ENCODE measurements at places on chromosomes 16 and 17.

DNA sequence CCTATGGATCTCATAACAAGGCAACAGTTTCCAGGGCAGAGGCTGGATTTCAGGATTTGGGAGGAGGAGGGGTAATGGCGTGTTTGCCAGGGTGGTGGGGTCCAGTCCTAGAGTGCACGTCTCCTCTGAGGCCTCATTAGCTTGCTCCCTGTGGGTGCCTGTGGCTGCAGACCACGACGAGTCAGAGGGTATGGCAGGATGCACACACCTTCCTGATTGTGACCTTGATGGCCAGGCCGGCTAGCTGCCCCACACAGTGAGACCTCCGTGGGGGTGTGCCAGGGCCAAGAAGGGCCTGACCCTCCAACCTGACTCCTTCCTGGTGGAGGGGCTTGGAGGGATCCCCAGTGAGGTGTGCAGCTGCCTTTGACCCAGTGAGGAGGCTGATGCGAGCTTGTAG lies 4.0 kb upstream of the SMTNL2 start:
- DNase-seq = no peak

DNA sequence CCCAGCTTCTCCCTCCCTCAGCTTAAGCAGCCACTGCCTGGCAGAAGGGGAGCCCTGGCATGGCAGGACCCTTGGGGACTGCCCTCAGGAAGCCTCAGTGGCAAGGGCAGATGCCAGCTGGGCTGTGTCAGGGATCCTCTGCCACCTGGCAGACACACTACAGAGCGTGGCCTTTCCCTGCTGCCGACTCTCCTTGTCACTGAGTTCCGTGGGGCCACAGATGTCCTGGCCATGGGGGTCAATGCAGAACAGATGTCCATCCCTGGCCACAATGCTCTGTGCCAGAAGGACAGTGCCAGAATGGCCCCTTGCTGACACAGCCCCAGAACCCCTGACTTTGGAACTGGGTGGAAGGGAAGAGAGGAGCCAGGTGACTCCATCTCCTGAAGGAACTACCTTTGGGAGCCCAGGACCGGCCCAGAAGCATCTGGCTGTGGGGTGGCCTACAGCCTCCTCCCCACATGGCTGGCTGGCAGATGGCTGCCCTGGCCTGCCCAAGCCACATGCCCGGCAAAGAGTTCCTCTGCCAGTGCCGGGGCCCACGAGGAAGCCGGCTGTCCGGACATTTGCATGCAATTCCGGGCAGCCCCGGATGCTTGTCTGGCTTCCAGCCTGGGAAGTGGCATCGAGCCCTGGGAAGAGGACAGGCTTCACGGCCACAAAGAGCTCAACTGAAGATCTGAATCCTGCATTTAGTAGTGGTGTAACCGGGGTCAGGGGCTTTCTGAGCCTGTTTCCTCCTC lies 24.1 kb downstream of the NPTX1 start:
- no peak for DNase-seq

- DNase-seq = no peak
Measured at GRCh38 chr17:79135628-79136405, 61.2 kb downstream of the ENGASE start.

GRCh38 chr16:24847358-24847664 lies 1.5 kb downstream of the SLC5A11 start:
- DNase-seq = no peak

GRCh38 chr16:51907680-51908079 lies 639.3 kb downstream of the TOX3 start:
- DNase-seq = no peak

- no peak for DNase-seq
Measured at GRCh38 chr16:55562936-55563335, 3.5 kb upstream of the CAPNS2 start.

DNA sequence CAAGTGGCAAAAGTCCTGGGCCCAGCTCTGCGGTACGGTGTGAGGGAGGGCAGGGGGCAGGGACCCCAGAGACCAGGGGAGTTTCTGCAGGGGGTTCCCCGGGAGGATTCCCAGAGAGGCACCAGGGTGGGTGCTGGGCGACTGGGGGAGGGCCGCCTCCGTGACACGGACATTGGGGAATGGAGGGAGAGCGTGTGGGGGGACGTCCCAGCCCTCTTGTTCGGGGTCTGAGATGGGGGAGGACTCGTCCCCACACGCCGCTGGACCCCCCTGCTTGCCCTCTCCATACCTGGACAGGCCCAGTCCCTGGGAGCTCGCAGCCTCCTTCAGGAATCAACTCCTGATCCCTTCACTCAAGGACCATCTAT lies 26.3 kb upstream of the C1QTNF8 start:
- no peak for DNase-seq

GRCh38 chr17:14831491-14831890 lies 433.6 kb downstream of the PMP22 start:
- DNase-seq = no peak

GRCh38 chr16:14632693-14633569 lies at the start of gene BFAR:
Gene BFAR (plus strand): TSS chr16:14632951. CDS start chr16:14644347, 11,396 bp downstream.
- peak; percentile 97 for DNase-seq

- DNase-seq = peak; percentile 76
Measured at GRCh38 chr17:75078284-75079022, 9.3 kb upstream of the SLC16A5 start.

- DNase-seq = no peak
Measured at GRCh38 chr17:902463-902862, 77.1 kb downstream of the NXN start.

GRCh38 chr16:68364561-68364998 lies 53.8 kb downstream of the PRMT7 start:
- DNase-seq = no peak

DNA sequence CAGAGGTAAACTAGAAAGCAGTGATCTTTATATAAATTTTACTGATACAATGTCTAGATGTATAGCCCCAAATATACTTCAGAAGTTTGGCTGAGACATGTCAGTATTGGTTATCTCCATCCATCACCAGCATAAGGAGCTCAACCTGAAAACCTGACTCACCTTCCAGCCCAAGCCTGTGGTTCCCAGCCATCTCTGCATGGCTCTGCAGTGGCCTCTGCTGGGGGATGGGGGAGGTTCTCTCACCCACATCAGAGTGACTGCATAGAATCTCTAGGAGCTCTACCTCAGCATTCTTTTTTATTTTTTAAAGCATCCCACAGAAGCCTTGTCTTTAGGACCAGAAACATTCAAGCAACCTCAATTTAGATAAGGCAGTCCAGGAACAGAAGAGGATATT lies 27.3 kb downstream of the USP7 start:
- DNase-seq = peak; percentile 70

DNA sequence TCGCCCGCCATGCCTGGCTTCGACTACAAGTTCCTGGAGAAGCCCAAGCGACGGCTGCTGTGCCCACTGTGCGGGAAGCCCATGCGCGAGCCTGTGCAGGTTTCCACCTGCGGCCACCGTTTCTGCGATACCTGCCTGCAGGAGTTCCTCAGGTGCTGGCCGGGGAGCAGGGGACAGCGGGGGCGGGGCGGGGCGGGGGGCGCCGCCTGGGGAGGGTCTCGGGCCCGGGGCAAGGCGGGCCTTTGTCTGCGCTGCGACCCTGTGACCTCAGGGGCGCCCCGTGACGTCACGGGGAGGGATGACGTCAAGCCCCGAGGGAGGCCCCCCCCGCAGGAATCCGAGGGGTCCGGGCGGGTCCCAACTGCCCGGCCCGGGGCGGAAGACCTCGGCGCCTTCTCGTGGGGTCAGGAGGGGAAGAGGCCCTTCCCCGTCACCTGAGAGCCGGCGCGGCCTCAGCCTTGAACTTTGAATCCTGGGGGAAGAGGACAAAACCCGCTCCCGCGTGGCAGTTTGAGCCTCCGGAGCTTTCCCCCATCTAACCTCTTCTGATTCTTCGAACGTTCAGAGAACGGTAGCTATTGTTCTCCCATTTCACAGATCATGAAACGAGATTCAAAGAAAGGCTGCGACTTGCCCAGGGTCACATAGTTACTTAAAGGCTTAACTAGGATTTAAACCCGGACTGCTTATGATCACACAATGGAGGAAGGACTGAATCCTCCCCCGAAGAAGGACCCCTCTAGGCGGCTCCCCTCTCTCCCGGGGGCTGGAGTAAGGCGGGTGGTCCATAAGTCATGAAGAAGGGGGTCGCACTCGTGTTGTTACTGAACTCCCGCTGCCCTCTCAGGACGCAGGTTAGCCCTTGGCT lies 527 bp downstream of the TRAF4 start:
- no peak for DNase-seq

DNA sequence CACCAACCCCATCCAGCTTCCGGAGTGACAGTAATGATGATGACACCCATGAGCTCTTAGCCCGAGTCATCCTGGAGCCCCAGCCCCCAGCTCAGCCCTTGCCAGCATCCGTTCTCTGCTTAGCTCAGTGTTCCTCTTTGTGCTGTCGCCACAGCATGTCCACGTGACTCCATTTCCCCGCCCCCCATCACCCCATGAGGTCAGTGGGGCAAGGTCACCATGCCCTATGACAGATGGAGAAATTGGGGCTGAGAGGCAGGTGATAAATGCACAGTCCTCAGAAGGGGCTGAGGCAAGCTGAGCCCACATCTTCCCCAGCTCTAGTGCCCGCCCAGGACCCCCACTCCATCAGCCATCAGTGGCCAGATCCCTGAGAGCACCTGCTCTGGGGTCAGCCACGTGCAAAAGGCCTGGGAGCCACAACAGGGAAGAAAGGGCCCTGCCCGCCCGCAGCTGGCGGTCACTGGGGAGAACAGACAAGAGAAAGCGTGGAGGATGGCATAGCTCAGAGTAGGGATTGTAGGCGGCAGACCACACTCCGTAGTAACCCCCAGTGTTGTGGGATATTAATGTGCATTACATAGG lies 17.1 kb downstream of the ITGB4 start:
- no peak for DNase-seq

DNA sequence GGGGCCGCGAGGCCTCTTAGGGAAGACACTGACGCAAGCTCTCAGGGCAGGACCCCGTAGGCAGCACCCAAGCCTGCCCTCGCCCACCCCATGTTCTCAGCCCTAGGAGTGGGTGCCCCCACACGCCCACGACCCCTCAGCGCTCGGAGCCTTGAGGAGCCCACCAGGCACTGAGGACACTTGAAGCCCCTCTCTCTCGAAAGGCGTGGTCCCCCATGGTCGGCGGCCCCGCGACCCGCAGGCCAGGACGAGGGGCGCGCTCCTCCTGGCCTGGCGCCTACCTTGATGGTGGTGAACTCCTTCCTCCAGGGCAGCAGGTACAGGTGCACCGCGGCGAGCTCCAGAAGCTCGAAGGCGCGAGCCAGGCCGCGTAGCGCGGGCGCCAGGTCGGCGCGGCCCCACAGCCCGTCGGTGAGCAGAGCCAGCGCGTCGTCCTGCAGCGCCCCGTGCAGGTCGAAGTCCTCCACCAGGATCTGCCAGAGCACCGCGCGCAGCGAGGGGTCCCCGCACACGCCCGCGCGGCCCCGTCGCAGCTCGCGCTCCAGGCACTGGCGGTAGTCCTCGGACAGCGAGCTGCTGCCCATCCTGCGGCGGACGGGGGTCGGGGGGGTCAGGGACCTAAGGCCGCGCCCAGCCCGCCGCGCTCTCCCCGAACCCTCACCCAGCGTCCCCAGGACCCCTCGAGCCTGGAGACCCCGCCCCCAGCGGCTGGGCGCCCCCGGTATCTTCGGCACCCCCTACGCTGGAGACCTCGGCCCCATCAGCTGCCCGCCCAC lies 668 bp downstream of the SPATA2L start:
- DNase-seq = peak; percentile 91

DNA sequence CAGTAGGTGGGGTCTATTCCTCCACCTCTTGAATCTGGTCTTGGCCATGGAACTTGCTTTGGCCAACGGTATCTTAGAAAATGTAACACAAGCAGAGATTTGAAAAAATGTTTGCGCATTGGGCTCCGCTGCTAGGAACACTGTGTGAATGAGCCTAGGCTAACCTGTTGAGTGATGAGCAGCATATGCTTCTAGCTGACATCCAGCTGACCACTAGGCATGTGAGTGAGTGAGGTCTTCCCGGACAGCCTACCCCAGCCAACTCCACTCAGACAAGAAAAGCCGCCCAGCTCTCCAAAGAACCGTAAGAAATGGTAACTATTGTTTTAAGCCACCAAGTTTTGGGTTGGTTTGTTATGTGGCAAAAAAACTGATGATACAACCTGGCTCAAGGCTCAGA lies 31.4 kb upstream of the BCO1 start:
- DNase-seq = no peak

GRCh38 chr17:64198331-64199090 lies 64.5 kb downstream of the TEX2 start:
- no peak for DNase-seq

GRCh38 chr16:54897930-54898329 lies 32.7 kb upstream of the IRX5 start:
- DNase-seq = no peak

- DNase-seq = no peak
Measured at GRCh38 chr16:628321-629061, 2.3 kb upstream of the WFIKKN1 start.

GRCh38 chr17:19317359-19318095 lies 45.0 kb downstream of the B9D1 start:
- peak; percentile 44 for DNase-seq

Data from T47D (cell line).